Activated CD8-positive, alpha-beta memory T cell treated with anti-CD3 and anti-CD28 coated beads for 48 hours (primary cell): ENCODE measurements at places on chromosomes 5 and 9.

- no peak for DNase-seq
Observed at GRCh38 chr9:69898714-69899209, 78.1 kb downstream of the CFAP95 start.

DNA sequence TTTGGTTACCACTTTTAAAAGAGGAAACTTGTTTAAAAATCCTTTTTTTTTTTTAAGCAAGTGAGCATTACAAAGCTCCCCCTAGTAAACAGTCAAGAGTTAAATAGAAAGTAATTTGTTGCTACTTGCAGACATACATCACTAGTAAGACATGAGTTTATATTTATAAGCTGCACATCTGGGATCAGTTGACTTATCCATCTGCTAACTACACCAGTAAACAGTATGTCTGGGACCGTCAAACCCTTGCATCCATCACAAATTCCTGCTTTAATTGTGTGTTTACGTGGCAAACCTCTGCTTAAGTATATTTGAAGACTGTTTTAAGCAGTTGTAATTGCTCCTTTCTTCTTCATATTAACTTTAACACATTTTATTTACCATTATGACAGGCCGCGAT lies 146.8 kb downstream of the EBF1 start:
- no peak for DNase-seq

DNA sequence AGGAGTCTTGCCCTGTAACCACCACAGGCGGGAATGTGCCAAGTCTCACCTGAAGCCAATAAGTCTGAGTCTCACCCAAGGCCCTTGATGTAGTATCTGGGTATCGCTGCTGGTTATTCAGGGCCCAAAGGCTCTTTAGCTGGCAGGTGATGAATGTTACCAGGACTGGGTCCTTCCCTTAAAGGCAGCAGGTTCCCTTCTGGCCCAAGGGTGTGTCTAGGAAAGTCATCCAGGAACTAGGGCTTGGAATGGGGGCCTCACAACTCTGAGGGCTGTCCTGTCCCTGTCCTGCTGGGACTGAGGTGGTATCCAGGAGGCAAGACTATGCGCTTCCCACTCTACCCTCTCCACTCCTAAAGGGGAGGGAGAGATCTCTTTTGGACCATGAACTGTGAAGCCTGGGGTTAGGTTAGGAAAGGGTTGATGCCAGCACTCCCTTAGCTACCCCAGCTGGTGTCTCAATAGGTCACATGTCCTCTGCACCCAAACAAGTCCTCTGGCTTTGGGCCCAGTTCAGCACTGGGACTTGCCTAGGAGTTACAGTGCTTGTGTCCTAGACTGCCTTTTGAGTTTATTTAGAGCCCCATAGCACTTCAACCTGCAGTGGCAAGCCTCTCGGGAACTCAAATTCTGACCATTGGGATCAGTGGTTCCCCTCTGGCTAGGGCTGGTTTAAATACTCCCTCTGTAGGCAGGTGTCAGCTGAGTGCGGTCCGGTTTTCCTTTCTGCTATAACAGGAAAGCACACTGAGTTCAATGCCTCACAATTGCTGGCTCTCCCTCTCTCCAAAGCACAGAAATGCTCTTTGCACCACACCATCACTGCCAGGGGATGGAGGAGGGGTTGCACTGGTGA lies 22.5 kb upstream of the RANBP3L start:
- DNase-seq: no peak

DNA sequence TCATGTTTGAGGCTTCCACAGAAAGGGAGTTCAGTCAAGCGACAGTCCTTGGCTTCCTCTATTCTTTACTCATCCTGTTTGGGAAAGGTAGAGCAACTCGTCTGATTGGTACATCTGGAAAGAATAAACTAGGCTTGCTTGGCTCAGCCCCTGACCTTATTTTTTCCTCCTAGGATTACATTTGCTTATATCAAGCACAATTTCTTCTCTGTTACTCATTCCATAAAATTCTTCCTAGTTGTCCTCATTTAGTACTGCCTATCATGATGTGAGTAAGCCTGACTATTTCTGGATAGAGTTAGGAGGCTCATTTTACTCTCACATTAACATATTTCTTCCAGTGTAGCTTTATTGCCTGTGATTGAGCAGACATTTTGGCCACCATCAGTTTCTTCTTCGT lies 10.9 kb upstream of the CARNMT1 start:
- no peak for DNase-seq

GRCh38 chr5:639253-639530 lies 27.1 kb downstream of the CEP72 start:
- DNase-seq: no peak

GRCh38 chr5:3157214-3157613 lies 405.7 kb upstream of the IRX2 start:
- DNase-seq: no peak

- DNase-seq: no peak
Observed at GRCh38 chr5:90287036-90287435, 122.5 kb downstream of the CETN3 start.

DNA sequence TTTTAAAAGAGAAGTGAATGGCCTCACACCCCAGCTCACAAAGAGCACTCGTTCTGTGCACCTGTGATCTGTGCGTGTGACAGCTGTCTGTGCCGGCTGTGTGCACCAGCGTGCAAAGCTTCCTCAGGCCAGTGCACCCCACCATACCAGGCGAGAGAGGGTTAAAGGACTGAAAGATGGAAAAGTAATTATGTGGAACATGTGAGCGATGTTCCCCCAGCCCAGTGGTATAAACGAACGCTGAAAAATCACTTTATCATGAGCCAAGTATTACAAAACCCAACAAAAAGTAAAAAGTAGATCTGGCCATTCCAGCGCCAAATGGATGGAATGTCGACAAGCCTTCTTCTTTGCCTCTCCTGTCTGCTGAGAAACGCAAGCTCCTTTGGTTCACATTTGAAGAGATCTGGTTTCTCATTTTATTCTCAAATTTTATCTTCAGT lies 53.7 kb downstream of the IPPK start:
- no peak for DNase-seq

GRCh38 chr5:56951946-56952691 lies at the start of gene MIER3:
Gene MIER3 (minus strand): TSS chr5:56952123. CDS start chr5:56952102, 21 bp downstream.
- peak; percentile 50 for DNase-seq

DNA sequence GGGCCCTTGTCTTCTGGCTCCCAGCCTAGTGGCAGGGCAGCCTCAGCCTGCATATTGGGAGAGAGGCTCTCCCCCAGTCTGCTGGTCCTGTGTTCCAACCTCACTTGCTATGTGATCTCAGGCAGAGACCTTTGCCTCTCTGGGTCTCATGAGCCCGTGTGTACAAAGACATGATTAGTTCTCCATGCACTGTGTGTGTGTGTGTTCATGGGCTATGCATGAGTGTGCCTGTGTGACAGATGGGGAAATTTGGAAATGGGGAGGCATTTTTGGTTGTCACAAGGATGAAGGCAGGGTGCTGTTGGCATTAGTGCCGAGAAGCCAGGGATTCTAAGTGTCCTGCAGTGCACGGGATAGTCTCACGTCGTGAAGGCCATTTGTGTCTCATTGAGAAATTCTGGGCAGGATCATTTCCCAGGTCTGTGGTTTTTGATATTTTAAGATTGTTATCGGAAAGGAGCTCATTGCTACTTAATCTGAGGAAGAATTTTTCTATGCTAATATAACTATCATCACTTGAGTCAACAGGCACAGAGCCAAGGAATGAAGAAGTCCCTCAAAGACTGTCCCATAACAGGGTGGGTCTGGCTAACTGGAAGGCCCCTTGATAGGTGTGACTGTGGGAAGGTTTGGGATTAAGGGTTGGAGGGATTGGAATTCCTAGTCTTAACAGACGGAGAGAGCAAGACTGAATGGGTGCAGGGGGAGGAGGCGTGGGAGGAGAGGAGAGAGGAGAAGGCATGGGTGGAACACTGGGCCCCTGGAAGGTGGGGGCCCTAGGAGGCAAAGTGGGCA lies 168.5 kb downstream of the RGS3 start:
- no peak for DNase-seq

DNA sequence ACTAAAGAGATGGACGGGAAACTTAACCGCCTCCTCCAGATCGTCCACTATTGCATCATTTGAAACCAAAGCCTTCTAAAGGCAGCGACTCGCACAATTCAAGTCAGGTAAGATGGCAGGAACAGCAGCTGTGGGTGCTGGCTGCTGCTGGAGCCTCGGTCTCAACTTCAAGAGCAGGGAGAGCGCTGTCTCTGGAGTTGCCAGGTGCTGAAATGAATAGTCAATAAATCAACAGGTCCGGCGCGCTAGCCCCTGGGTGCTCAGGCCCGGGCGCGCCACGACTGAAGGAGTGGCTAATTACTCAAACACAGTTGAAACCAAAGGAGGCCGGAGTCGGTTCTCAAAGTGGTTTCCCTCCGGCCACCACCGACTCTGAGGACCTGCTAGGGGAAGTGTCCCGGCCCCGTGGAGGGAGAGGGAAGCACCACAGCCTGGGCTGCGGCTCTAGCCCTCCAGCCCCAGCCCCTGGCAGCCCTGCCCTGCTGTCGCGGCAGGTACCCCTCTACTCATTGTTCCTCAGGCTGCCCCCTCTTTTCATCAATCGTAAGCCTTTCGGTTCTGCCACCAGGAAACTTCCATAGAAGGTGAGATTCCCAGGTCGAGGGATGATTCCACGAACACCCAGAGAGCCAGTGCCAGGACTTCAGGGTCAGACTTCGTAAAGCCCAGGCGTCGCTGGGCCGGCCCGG lies 804 bp downstream of the TTC39B start:
- DNase-seq: no peak

GRCh38 chr5:64768358-64769312 lies at the start of the genes CWC27 and SREK1IP1:
Gene CWC27 (plus strand): TSS chr5:64768930. CDS start chr5:64769147, 217 bp downstream.
Gene SREK1IP1 (minus strand): TSS chr5:64768691. CDS start chr5:64768517, 174 bp downstream.
- DNase-seq: peak; percentile 67

DNA sequence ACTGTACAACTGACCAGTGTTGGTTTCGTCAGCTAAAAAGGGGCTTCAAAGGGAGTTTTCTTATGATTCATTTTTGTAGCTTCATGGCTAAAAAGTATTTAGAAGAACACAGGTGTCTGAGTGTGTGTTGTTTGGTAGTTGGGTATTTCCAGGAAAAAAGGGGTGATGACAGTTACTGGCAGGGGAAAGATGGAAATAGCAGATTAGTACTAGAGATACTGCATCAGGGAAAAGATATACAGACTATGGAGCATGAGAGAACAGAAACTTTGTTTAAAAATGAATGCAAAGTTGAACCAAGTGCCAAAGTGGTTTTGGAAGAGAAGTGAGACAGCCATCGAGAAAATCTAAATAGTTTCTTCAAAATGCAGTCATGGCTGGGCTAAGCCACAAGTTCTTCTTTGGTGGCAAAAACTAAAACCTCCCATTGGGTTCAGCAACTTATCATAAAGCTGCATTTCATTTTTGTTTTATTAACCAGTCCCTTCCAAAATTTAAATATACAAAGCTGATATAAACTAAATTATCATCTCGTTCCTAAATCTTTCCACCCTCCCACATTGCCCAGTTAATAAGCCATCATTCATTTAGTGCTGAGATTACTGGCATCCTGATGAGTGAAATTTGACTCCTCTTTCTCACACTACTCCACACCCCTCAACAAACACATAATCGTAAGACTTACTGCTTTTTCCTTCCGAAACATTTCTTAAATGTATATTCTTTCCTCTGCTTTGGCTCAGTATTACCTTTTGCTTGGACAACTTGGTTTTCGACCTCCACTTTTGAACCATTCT lies 33.5 kb downstream of the ELL2 start:
- DNase-seq: no peak

GRCh38 chr9:31084350-31084749 lies 1300.1 kb upstream of the ACO1 start:
- no peak for DNase-seq

- no peak for DNase-seq
Observed at GRCh38 chr9:15965246-15965745, 412.5 kb downstream of the CCDC171 start.

GRCh38 chr5:88694023-88694679 lies 188.8 kb downstream of the MEF2C start:
- DNase-seq: no peak

DNA sequence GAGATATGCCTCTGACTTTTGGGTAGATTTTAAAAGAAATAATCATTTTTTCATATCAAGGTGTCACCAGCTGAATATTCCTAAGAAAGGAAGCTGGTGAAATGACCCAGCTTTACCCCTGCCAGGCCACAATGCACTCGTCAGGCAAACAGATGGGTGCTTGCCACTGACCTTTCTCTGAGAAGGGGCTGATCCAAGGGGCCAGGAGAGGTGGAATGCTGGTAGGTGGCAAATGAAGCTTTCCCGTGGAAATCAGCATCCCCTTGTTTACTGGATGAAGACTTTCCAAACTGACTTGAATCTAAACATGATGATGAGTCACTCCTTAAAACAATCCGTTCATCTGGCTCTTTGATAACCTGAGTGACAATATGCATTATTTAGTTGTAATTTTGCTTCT lies 44.3 kb upstream of the PLPP6 start:
- DNase-seq: no peak

DNA sequence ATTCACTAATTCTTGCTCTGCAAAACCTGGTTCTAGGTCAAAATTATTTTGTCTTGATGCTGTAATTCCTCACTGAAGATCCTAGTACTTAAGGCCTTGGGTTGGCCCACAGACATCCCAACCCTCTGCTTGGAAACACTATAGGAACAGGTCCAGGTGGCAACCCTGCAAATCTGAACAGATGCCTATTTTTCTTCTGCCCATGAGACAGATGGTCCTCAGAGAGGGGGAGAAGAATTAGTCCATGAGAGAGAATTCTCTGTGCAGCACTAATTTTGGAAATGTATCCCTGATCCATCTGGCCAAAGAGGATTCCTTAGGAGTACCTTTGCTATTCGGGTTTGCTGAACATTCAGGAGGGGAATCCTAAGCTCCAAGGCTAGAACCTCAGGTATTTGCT lies 156.3 kb downstream of the ELAVL2 start:
- DNase-seq: no peak

DNA sequence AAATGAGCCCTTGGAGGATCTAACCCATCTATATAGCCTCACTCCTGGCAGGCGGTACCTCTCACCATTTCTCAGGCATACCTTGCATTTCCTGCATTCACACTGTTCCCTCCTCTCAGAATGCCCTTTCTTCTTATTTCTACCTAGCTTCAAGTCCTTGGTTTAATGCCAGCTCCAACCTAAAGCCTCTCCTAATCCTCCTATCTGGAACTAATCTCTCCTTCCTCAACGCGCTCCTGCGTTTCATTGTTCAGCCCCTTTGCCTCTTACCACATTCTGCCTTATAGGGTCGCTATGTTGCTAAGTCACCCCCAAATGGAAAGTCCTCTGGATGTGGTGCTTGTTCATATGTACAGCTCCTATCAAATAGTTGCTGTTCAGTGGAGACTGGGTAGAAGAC lies 288.5 kb upstream of the TUT7 start:
- DNase-seq: no peak

DNA sequence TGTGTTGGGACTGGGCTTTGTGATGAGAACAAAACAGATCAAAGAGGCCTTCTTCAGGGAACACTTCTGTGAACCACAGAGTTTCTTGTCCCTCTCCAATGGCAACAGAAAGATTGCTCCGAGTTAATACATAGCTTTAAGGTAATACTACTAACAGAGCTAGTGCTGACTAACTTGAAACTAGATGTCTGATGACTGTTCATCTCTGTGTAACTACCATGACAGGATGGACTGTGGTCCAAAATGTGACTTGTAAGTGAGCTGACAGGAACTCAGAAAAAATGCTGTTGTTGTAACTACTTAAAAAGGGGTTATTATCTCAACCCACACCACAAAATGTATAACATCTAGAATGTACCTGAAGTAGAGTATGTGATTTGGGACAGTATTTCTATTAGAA lies 630.2 kb upstream of the DMAC1 start:
- DNase-seq: no peak

GRCh38 chr5:40554813-40555212 lies 124.9 kb upstream of the PTGER4 start:
- no peak for DNase-seq

GRCh38 chr9:69932901-69933300 lies 110.7 kb upstream of the MAMDC2 start:
- DNase-seq: no peak
